Neural progenitor cell (in vitro differentiated cells): ENCODE measurements at places on chromosomes 11 and 22. TPM values are rescaled to one million over a fixed set of nuclear protein-coding genes. Genes with fewer than 3 reads are reported as not detected.

DNA sequence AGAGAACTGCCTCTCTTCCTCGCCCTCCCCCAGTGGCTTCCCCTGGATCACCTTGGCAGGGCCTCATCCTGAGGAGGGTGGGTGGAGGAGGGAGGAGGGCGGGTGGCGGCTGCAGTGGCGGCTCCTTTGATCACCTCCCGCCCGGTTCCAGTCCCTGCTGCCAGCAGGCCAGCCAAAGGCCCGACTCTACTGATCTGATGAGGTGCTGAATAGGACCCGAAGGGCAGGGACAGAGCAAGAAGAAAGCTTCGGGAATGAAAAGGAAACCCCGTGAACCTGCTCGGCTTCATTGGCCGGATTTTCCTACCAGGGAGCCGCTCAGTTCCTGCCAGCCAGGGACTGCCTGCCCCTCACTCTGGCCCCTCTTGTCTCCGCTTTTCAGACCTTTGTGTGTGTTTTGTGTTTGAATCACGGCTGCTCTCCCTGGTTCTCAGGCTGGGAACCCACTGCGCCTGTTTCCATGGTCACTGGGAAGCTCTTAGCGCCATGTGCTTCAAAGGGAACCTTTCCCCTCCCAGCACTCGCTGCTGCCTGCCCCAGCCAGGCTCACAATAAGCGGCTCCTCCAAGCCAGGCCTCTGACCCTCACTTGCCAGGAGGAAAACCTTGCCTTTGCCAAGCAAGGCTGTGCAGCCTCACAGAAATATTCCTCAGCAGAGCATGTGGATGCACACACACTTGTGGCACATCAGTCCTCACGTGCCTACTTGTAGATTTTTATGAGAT is 56.8 kb downstream of the C22orf31 start:
- H3K4me1 ChIP-seq, result peaks cover 30% of the 10 kb centered on the region
- peak overlapping the region; percentile 72 for H3K27ac ChIP-seq
- peak; percentile 94 for DNase-seq
- peak overlapping the region; percentile 33 for H3K4me3 ChIP-seq

DNA sequence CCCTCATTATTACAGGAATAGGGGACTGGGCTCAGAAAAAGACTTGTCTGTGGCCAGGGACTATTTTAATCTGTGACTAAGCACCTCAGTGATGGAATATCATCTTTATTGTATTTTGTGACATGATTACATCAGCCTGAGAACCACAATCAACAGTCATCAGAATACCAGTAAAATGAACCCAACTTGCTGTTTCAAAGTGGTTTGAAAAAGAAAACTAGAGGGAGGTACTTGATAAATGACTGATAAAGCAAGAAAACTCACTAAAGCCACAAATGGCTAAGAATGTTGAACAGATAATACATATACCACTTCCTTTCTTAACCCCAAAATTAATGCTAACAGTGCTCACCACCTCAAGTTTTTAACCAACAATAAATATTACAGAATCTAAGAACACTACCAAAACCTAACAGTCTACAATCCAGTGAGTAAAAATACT is 155.7 kb downstream of the ATG16L2 start:
- H3K36me3 ChIP-seq, result no peaks in the 10 kb centered on the region
- H3K27me3 ChIP-seq, result no peaks in the 10 kb centered on the region
- DNase-seq, result no peak
- no peak overlapping the region for H3K27ac ChIP-seq

DNA sequence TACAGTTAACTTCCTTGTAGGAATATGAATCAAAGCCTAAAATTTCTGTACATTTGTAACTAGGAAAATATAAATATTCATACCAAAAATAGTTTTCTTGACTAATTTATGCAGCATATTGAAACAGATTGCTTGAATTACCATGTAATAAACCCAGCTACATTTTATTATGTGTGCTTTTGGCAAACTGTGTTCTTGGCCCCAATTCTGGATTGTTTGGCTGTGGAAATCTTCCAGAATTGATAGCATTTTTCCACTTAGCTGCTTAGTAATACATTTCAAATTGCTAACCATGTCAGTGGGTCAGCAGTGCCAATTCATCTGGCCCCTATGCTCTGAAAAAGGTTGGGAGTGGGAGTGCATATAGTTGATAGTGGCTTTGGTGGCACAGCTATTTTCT is 32.3 kb downstream of the PDHX start:
- no peaks in the 10 kb centered on the region for H3K4me1 ChIP-seq
- no peak overlapping the region for H3K27ac ChIP-seq
- no peak for DNase-seq
- no peaks in the 10 kb centered on the region for H3K27me3 ChIP-seq
- H3K4me3 ChIP-seq, result no peak overlapping the region

PDE2A gene
- total RNA-seq, result 0.11 and 2.3 TPM in 2 replicates

DNA sequence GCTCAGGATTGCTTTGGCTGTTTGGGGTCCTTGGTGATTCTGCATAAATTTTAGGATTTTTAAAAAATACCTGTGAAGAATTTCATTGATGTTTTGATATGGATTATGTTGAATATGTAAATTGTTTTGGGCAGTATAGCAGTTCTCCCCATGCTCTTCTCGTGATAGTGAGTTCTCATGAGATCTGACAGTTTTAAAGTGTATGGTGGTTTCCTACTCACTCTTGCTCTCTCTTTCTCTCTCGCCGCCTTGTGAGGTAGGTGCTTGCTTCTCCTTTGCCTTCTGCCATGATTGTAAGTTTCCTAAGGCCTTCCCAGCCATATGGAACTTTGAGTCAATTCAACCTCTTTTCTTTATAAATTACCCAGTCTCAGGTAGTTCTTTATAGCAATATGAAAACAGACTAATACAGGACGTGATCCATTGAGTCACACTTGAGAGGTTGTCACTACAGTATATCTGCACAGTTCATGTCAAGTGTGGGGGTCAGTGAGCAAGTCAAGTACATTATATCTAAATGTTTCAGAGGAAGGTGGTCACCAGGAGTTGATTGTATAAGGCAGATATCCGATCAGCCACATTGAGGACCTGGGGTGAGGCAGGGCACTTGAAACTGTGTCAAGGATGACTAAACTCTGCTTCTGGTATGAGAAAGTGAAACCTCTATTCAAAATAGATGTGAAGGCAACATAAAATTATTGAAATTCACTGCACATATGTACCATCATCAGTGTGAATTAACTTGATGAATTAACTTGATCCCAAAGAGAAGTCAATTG is 70.7 kb upstream of the CCDC179 start:
- H3K27me3 ChIP-seq, result no peaks in the 10 kb centered on the region
- H3K4me3 ChIP-seq, result no peak overlapping the region
- no peak for DNase-seq
- H3K4me1 ChIP-seq, result no peaks in the 10 kb centered on the region

- H3K27ac ChIP-seq, result no peak overlapping the region
- no peak overlapping the region for H3K4me3 ChIP-seq
- DNase-seq, result no peak
These were observed 88.2 kb downstream of the CWC15 start for GRCh38 chr11:94885133-94885532.

DNA sequence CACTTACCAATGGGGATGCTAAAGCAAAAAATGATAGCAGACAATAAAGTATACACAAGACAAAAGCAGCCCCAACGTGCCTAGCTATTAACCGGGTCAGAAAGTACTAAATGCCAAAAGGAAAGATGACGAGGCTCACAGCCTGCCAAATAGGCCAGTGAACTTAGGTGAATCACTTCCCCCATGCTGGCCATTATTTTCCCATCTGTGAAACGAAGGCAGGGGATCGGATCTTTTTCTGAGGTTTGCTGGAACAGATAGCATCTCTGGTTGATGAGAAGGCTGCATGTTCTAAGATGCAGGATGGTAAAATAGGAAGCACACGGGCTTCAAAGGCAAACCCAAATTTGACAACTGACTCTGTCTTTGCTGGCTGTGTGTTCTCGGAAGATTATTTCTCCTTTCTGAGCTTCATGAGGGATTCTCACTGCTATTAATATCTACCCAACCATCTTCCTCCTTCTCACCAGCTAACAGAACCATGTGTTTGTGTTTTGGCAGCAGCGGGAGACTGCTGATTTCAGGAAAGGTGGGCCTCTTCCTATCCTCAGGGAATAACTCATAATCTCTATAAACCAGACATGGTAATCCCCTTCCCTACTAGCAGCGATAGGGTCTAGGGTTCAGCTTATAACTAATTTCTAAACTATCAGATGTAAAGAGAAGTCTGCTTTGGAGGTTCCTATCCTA is 390.7 kb downstream of the LARGE1 start:
- H3K36me3 ChIP-seq, result no peaks in the 10 kb centered on the region
- DNase-seq, result no peak
- no peak overlapping the region for H3K4me3 ChIP-seq
- no peak overlapping the region for H3K27ac ChIP-seq

DNA sequence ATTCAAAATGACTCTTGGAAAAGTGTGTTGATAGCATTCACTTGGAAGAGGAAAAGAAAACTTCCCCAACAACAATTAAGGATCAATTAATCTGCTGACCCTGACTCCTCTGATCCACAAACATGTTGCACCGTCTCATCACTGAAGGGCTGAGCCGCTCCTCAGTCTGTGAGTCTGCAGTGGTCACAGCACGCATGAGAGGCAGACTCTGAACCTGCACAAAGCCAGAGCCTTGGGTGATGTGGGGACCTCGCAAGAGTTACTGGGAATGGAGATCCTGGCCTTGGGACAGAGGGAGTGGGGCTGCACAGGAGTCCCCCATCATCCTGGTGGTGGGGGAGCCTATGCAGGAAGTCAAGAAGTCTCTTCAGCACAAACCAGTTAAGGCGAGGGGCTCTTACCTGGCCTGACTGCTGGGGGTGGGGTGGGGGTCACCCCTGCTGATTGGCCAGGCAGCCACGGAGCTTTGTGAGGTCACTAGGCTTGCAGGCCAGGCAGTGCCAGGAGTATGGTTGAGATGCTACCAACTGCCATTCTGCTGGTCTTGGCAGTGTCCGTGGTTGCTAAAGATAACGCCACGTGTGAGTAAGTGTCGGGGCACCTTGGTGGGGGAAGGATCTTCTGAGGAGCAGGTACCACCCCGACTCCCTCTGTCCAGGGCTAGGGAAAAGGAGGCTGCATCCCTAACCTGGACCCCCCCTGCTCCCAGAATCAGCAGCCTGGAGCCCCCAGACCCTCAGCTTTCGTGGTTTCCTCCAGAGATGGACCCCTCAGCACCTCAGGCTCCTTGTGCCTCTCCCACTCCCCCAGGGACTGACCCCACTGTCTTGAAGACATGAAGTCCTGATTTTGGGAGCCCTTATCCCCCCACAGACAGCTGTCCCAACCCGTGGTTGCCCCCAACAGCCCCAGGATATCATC is at the start of gene ACR:
ACR (plus strand) TSS at position 477 of the 921 bp plus-strand sequence; CDS start at position 509, 32 bp downstream.
- no peak for DNase-seq
- no peaks in the 10 kb centered on the region for H3K36me3 ChIP-seq
- H3K4me3 ChIP-seq, result no peak within 1 kb of the TSS
- H3K4me1 ChIP-seq, result peaks cover 6% of the 10 kb centered on the region
- H3K27ac ChIP-seq, result no peak within 1 kb of the TSS

LBHD1 gene
- total RNA-seq, result 3.4 and 4.0 TPM in 2 replicates

PRR33 gene
- not detected in 2 replicates for total RNA-seq

ADORA2A gene
- total RNA-seq, result 0.51 and 5.8 TPM in 2 replicates

DNA sequence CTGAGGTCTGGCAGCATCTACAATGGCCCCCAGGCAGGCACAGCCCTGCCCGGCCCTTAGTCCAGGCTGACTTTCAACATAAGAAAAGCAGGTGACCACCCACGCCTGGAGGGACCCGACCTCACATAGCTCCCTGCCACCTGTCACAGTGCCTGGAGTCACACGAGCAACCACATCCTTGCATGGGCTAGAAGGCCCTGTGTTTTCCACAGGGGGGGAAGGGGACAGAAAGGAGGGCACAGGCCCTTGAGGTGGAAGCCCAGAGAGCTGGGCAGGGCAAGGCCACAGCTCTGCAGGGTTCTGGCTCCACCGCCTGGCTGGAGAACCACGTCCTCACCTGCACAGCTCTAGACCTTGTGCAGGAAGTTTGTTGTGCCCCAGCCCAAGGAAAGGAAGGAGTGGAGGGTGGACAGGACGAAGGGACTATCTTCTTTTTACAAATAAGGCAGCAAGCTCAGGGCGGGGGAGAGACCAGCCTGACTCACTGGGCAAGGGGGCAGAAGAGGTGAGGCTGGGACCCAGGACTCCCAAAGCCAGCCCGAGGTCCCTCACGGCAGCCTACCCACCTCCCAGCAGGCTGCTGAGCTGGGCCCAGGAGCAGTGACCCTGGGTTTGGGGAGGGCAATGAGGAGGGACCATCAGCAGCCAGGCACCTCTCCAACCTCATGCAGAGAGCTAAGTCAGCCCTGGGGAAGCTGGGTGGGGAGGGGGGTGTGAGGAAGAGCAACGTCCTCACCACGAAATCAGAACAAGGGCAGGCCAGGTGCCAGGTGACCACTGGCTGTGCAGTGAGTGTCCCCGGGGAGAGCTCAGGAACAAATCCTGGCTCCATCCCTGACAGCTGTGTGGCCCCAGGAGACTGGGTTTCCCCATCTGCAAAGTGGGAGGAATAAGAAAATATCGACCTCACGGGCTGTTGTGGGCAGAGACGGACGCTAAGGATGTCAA is 4.3 kb downstream of the C1QTNF6 start:
- H3K36me3 ChIP-seq, result no peaks in the 10 kb centered on the region
- no peak overlapping the region for H3K27ac ChIP-seq
- H3K4me1 ChIP-seq, result peaks cover 19% of the 10 kb centered on the region
- no peaks in the 10 kb centered on the region for H3K27me3 ChIP-seq

BLID gene
- total RNA-seq, result not detected in 2 replicates

DNA sequence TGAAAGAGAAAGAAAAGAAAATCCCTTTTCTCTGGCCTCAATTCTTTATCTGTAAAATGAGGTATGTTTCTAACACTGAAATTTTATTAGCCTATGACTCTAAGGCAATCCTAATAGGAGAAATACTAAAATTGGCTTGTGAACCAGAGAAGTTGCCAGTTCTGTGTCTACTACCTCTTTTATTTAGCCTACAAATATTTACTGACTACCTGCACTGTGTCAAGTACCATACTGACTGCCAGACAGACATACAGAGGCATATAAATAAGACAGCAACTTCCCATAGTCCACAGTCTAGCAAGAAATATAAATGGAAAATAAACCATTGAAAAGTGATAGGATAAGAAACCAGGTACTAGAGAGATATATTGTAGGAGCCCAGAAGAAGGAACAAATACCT is 2.4 kb upstream of the SOX6 start:
- no peaks in the 10 kb centered on the region for H3K36me3 ChIP-seq
- H3K4me1 ChIP-seq, result peaks cover 6% of the 10 kb centered on the region
- H3K27ac ChIP-seq, result no peak overlapping the region
- DNase-seq, result no peak

GRCh38 chr11:120125024-120125423 is 12.9 kb downstream of the TRIM29 start:
- peaks cover 3% of the 10 kb centered on the region for H3K4me1 ChIP-seq
- DNase-seq, result no peak
- H3K4me3 ChIP-seq, result no peak overlapping the region
- H3K27ac ChIP-seq, result no peak overlapping the region
- no peaks in the 10 kb centered on the region for H3K36me3 ChIP-seq
